ENCODE measurements at places on chromosomes 5 and 9.

DNA sequence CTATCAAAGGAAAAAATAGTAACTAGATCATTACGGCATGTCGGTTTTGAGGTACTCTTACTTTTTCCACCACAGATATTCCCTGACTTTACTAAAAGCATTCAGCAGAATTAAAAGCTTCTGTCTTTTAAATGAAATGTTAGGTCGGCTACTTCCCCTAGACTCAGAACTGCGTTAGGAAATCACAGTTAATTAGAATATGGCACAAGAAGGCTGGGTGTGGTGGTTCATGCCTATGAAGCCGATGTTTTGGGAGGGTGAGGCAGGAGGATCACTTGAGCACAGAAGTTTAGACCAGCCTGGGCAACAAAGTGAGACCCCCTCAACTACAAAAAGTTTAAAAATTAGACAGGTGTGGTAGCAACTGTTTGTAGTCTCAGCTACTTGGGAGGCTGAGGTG is 24.4 kb downstream of the CEMIP2 start:
- DNase-seq: no peak

GRCh38 chr5:153352685-153353219 is 137.7 kb upstream of the GRIA1 start:
- peak; percentile 17 for DNase-seq

DNA sequence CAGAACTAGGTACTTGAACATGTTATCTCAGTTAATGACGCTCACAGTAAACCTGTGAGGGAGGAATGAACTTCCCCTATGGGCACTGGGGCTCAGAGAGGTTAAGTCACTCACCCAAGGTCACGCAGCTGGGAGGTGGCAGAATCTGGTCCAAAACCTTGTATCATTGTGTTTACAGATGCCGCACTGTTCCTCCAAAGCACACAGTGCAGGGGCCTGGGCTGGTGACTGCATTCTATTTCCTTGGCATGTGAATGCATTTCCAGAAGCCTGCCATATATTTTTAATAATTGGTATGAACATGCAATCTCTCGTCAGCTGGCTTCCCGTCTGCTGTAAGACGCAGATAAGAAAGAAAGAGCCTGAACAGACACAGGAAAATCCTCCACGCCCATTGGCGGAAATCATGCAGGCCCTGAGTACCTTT is 77.0 kb upstream of the TBC1D2 start:
- DNase-seq: no peak

DNA sequence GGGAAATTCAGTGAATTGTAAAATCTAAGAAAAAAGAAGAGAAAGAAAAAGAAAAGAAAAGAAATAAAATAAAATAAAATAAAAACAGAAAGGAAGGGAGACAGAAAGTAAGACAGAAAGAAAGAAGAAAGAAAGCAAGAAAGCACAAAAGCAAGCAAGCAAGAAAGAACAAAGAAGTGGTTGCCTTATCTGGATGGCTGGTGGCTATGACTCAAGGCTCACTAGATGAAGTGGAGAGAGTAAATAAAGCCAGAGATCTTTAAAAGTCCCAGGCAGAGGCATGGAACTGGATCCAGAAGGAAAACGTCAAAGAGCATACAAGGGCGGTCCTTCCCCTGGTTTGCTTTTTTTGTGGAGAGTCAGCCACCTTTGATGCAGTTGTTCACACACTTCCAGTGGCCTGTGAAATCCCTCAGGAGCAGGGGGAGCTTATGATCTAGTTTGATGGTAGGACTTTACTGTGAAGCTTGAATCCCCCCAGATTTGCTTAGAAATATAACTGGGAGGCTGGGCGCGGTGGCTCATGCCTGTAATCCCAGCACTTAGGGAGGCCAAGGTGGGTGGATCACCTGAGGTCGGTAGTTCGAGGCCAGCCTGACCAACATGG is 176.7 kb upstream of the HMHB1 start:
- DNase-seq: no peak

GRCh38 chr5:55171471-55171870 is 1.5 kb downstream of the CDC20B start:
- DNase-seq: no peak

GRCh38 chr9:98790842-98791607 is 5.3 kb downstream of the ANKS6 start:
- DNase-seq: no peak

DNA sequence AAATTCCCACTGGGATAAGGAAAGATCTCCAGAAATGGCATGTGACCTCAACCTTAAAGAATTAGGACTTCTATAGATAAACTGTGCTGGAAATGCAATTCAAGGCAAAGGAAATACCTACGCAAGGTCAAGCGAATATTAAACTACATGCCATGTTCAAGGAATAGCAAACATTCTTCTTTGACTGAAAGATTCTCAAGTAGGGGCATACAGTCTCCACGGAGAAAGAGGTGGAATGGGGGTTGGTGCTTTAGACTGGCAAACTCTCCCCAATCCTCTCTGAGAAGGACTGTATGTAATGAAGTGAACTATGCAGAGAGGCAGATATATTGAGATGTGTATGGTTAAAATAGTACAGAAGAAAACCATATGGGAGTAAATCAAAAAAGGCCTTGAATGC is 6.1 kb downstream of the RICTOR start:
- DNase-seq: no peak

- DNase-seq: no peak
These were observed 842 bp upstream of the GTF3C5 start for GRCh38 chr9:133029994-133030316.

GRCh38 chr9:134546246-134546731 is 95.3 kb upstream of the COL5A1 start:
- no peak for DNase-seq

DNA sequence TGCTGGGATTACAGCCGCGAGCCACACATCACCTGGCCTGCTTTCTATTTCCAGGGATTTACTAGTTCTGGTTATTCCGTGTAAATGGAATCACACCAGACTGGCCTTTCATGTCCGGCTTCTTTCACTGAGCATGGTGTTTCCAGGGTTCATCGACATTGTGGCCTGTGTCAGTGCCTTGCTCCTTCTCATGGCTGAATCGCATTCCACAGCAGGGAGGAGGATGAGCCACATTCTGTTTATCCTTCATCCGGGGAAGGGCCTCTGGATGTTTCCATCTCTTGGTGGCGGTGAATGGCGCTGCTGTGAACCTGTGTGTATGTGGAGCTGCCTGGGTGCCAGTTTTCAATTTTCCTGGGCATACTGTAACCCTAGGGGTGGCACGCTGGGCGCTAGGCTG is 58.7 kb upstream of the RNU6ATAC start:
- DNase-seq: no peak

GRCh38 chr9:87184956-87185642 is 237.8 kb upstream of the GAS1 start:
- no peak for DNase-seq

DNA sequence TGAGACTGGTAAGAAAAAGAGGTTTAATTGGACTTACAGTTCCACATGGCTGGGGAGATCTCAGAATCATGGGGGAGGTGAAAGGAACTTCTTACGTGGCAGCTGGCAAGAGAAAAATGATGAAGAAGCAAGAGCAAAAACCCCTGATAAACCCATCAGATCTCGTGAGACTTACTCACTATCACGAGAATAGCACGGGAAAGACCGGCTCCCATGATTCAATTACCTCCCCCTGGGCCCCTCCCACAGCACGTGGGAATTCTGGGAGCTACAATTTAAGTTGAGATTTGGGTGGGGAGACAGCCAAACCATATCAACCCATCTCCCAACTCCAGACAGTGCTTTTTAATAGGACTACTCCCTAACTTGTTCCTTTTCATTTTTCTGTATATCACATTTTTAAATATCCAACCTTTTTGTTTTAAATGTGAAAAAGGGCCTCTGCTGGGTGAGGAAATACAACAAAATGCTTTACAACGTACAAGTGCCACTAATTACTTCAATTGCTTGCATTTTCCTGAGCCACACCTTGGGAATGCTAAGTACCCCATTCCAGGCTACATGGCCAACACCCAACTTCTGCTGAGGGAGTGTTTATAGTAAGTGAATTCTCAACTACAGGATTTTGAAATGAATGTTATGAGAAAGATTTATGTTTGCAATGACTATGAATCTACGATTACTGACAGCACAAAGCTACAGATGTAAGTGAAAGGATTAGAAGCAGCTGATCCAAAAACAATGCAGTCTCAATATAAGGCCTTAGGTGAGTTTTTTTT is 294.1 kb upstream of the CD180 start:
- DNase-seq: no peak

- DNase-seq: no peak
These were observed 15.0 kb downstream of the SLC6A3 start for GRCh38 chr5:1430121-1430795.

GRCh38 chr9:92716557-92716956 is 46.6 kb upstream of the IPPK start:
- peak; percentile 61 for DNase-seq

DNA sequence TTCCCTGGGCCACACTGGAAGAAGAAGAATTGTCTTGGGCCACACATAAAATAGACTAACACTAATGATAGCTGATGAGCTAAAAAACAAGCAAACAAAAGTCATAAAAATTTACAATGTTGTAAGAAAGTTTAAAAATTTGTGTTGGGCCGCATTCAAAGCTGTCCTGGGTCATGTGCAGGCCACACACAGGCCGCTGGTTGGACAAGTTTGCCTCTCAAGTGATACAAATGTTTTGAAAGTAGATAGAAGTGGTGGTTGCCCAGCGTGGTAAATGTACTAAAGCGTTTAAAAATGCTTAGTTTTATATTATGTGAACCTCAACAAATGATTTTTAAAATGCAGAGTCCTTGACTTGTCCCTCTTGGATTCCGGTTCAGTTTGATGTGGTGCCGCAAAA is 94.9 kb upstream of the TBCA start:
- no peak for DNase-seq

DNA sequence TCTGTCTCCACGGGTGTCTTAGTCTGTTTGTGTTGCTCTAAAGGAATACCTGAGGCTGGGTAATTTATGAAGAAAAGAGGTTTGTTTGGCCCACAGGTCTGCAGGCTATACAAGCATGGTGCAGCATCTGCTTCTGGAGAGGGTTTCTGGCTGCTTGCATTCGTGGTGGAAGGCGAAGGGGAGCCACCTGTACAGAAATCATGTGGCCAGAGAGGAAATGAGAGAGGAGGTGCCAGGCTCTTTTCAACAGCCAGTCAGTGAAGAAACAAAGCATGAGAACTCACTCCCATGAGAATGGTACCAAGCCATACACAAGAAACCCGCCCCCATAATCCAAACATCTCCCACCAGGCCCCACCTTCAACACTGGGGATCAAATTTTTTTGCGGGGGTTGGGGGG is 53.4 kb downstream of the PFDN1 start:
- DNase-seq: no peak

GRCh38 chr5:128494516-128494915 is 43.5 kb downstream of the FBN2 start:
- DNase-seq: no peak

DNA sequence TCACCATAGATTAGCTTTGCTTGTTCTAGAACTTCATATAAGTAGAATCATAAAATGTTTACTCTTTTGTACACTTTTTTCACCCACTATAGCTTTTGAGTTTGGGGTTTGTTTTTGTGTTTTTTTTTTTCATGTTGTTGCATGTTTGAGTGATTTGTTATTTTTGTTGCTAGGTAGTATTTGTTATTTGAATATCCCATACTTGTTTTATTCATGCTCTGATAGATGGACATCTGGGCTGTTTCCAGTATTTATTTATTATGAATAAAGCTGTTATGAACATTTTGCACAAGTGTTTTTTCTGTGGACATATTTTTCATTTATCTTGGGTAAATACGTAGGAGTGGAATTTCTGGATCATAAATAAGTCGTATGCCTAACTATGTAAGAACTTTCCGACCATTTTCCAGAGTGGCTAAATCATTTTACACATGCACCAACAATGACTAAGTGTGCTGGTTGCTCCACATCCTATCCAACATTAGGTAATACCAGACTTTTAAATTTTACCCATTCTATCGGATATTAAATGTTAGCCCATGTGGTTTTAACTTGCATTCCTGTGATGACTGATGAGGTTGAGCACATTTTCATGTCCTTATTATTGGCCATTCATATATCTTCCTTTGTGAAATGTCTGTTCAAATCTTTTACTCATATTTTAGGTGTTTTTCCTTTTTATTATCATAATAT is 69.1 kb upstream of the NR4A3 start:
- no peak for DNase-seq

- no peak for DNase-seq
These were observed 3.7 kb downstream of the ARRDC3 start for GRCh38 chr5:91379246-91379913.

DNA sequence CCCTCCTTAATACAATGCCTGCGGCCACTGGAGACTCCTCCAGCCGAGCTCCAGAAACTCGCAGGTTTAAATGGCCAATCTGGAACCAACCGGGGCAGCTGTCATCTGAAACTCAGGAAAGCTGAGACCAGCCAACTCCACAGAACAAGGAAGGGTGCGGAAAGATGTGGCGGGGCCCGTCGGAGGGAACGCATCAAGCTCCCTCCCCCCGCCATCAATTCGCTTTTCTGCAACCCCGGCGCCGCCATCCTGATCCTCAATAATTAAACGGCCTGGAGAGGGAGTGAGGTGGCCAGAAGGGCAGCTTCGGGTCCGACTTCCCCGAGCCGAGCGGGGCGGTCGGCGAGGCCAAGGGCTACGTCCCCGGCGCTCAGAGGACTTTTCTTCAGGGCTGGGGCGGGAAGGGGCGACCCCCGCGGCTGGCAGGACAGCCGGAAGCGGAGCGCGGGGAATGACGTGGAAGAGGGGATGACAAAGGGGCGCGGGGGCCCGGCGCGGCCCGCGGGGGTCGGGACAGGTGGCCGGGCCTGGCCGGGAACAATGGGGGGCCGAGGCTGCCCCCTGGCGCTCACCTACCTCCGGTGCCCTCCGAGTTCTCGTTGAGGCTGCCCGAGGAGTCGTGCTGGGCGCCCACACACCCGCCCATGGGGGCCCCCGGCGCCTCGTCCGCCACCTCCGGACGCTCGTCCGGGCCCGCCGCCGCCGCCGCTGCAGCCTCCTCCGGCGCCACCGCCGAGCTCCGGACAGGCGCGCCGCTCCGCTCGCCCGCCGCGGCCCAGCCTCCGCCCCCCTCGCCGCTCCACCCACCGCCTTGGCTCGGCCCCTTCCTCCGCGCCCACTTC is at the start of gene UBTD2:
UBTD2 (minus strand) TSS at position 745 of the 842 bp plus-strand sequence; CDS start at position 646, 99 bp downstream.
- DNase-seq: peak; percentile 46

GRCh38 chr9:994005-994404 is 17.6 kb downstream of the DMRT3 start:
- DNase-seq: no peak

DNA sequence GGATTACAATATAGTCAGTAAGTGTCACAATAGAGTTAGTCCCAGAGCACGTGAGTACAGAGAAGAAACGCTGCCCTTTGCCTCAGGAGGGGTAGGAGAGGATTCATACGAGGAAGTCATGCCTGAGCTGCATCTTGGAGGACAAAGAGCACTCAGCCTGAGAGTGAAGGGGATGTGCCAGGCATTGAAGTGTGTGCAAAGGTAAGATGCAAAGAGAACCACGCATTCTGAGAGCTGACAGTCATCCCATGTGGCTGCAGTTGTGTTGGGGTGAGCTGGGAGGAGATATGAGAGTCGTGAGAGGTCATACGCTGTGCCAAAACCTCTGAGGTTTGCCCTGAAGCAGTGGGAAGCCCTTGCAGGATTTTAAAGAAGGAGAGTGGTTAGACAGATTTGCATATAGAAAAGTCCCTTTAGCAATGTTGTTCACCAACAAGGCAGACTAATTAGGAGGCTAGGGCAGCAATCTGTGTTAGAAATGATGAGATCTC is 97.5 kb downstream of the PIP5K1B start:
- DNase-seq: no peak
